ENCODE measurements at places on chromosomes 7 and 10. TPM values are rescaled to one million over a fixed set of nuclear protein-coding genes. Genes with fewer than 3 reads are reported as not detected.
A peak's percentile ranks its signal among the peaks of the same experiment; 100 is the strongest.

CFTR gene
- 7.2 TPM for total RNA-seq

SPDYE1 gene
- 0.10 TPM for total RNA-seq

MLXIPL gene
- 1.5 TPM for total RNA-seq

SORBS1 gene
- 129 TPM for total RNA-seq

CPED1 gene
- total RNA-seq: 34.1 TPM

DNA sequence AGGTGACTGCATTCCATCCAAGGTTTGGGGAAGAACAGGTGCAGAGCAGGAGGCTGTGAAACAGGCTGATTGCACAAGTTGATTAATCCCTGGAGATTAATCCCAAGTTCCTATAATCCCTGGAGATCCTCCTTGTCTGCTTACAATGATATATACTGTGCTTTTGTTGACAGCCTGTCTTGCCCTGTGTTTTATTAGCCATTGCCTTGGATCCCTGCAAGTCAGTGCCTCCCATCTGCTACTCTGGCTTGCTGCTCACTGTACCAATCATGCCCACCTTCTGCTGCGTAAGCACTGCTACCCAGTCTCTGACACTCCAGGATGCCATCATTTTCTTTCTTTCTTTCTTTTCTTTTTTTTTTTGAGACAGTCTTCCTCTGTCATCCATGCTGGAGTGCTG is 65.4 kb downstream of the ANKRD61 start:
- no peak for DNase-seq
- no peak overlapping the region for H3K4me3 ChIP-seq
- no peaks in the 10 kb centered on the region for H3K36me3 ChIP-seq
- H3K27ac ChIP-seq: no peak overlapping the region
- peaks cover 4% of the 10 kb centered on the region for H3K27me3 ChIP-seq
- H3K4me1 ChIP-seq: no peaks in the 10 kb centered on the region

DNA sequence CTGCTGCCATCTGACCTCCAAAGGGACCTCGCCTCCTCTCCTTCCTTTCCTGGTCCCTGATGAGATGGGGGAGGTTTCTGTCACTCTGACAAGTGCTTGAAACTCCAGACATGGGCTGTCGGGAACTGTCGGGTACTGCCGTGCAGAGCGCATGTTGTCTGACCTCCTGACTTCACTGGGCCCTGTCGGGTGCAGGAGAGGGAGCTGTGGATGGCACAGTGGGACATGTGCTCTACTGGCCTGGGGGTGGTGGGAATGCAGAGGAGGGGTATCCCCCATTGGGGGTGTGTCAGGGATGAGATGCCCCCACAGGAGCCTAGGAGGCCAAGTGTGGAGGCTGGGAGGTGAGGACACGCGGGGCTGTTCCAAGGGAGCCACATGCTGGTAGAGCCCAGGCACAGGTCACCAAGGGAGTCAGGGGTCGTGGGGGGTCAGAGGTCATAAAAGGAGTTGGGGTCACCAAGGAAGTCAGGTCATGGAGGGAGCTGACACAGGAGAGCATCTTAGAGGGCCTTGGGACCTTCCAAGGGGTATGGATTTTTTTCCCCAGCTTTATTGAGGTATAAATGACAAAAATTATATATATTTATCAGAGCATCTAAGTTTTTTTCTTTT is 30.9 kb downstream of the TMEM120A start:
- H3K27ac ChIP-seq: peak overlapping the region; percentile 50
- DNase-seq: no peak
- peaks cover 44% of the 10 kb centered on the region for H3K36me3 ChIP-seq
- H3K4me3 ChIP-seq: no peak overlapping the region
- peaks cover 53% of the 10 kb centered on the region for H3K4me1 ChIP-seq

DNA sequence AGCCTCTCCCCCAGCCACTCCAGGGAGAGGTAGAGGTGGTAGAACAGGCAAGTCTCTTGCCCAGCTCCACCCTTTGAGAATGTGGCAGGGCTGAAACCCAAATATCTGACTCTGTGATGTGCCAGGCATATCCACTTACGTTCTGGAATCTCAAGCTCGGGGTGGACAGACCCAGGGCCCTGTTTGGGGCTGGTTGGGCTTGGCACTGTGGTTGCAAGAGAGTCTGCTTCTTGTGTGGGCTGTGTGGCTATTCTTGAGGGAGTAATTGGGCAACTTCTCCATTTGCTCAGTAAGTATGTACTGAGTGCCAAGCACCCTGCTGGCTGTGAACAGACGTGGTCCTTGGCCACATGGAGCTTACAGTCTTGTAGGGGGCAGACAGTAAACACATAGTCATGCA is 4.7 kb downstream of the UBTD1 start:
- H3K27me3 ChIP-seq: peaks cover 13% of the 10 kb centered on the region
- no peak for DNase-seq
- H3K4me1 ChIP-seq: peaks cover 12% of the 10 kb centered on the region

DNA sequence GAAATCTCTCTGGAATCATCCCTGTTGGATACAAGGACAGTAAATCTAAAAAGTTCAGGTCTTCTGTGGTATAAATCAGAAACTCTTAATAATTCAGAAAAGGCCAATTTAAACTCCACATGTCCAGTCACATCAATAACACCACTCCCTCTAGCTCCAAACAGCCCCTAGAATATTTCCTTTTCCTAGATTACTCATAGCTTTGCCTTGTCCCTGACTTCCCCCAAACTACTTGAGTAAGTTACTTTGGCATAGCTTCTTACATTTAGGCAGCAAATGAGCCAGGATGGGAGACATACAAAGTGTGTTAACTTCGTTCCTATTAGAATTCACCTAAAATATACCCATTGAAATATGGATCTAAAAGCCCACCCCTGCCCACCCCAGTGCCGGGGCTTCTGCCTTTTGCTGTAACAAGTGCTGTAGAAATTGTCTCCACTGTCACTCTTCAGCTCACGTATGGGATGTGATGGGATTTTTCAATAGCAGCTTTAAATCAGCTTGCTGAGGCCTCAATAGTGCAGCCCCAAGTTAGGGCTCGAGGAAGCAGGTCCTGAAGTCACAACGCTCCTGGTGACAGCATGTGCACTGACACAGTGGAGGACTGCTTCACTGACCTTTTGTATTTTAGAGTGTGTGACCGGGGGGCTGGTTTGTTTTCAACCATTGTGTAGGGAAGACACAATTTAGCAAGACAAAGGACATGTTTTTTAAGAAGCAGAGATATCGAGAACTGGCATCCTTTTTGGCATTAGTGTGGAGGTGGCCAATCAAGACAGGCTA is 218.2 kb upstream of the KMT2E start:
- peaks cover 4% of the 10 kb centered on the region for H3K4me1 ChIP-seq
- H3K27ac ChIP-seq: peak overlapping the region; percentile 30
- H3K36me3 ChIP-seq: no peaks in the 10 kb centered on the region
- no peak for DNase-seq
- H3K4me3 ChIP-seq: no peak overlapping the region
- H3K27me3 ChIP-seq: no peaks in the 10 kb centered on the region

DNA sequence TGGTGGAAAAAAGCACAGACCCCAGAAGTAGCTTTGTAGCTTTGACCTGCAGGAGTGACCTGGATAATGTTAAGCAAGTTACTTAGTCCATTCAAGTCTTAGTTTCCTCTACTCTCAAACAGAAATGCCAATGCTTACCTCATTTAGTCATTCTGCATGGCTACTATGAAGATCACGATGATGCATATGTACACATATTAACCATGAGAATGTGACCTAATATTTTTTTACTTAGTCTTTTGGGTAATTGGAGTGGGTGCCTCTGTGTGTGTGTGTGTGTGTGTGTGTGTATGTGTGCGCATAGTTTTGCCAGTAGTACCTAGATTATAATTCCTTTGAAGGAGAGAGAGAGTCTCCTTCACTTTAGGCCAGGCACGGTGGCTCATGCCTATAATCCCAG is 95.8 kb downstream of the NRP1 start:
- DNase-seq: no peak
- no peaks in the 10 kb centered on the region for H3K36me3 ChIP-seq
- H3K4me1 ChIP-seq: peaks cover 2% of the 10 kb centered on the region
- no peak overlapping the region for H3K4me3 ChIP-seq
- no peak overlapping the region for H3K27ac ChIP-seq
- H3K27me3 ChIP-seq: no peaks in the 10 kb centered on the region

DNA sequence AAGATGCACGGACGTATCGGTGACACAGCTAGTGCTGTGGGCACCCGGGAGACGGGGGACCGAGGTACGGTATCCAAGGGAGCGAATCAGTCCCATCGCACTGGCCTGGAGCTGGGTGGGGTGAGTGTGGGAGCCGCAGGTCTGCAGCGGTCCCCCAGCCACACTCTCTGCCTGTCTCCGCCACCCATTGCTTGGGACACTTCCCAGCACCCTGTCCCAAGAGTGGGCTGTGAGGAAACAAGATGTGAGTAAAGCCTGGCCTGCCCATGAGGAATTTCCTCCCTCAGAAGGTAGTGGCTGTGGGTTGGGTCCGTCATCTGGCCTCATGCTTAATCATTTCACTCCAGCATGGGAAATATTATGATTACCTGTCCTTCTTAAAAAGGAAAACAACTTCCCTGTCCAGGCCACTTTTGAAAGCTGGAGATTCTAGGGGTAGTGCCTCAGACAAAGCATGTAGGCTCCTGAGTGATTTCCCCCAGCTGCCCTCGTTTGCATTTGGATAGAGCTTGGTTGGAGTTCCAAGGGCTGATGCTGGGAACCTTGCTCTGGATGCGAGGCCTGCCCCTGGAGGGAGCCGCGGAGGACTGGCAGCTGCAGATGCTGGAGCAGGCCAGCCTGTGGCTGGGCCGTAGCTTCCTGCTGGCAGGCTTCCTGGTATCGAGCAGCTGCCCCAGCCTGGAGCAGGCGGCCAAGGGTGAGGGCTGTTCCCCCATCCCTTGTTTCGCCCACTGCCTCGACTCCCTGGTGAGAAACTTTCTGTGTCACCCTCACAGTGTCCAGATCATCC is 6.2 kb upstream of the ACTR3C start:
- H3K4me3 ChIP-seq: no peak overlapping the region
- no peaks in the 10 kb centered on the region for H3K27me3 ChIP-seq
- no peak overlapping the region for H3K27ac ChIP-seq
- peaks cover 80% of the 10 kb centered on the region for H3K36me3 ChIP-seq
- peaks cover 16% of the 10 kb centered on the region for H3K4me1 ChIP-seq
- DNase-seq: no peak

GRCh38 chr7:116571552-116571951 is 46.7 kb downstream of the CAV1 start:
- no peaks in the 10 kb centered on the region for H3K27me3 ChIP-seq
- H3K27ac ChIP-seq: no peak overlapping the region
- H3K36me3 ChIP-seq: no peaks in the 10 kb centered on the region
- DNase-seq: no peak

DNA sequence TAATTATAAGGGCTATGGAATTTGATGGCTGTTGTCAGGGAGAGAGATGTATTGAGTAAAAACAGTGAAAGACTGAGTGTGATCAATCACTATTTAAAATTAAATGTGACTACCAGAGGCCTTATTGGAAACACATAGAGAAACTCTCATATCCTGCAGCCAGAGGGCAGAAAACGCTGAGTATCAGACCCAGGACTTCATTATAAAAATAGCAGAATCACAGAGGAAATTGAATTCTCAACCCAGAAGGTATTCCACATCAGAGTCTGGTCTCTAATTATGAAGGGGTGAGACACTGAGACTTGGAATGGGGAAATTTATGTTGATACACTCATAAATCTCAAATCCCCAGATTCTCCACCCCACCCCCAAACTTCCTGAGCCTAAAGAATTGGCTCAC is 69.5 kb upstream of the IL6 start:
- H3K27me3 ChIP-seq: no peaks in the 10 kb centered on the region
- H3K4me3 ChIP-seq: no peak overlapping the region
- H3K4me1 ChIP-seq: no peaks in the 10 kb centered on the region
- no peak for DNase-seq

DNA sequence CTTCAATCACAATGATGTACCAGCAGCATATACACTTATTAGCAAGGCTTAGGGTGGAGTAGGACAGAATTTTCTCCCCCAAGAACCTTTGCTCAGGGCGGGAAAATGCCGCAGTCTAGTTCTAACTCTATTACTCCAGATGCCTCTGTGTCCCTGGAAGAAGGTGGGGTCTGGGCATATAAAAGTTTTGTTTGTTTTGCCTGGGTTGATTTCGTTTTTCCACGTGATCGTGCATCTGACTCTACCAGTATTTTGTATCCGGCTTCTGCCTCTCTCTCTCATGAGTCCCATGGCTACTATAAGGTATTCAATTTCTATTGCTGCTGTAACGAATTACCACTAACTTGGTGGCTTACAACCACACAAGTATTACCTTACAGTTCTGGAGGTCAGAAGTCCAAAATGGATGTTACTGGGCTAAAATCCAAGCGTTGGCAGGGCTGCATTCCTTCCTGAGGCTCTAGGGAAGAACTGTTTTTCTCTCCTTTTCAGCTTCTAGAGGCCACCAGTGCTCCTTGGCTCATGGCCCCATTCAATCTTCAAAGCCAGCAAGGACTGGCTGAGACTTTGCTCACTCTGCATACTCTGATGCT is 181.2 kb upstream of the PRSS58 start:
- H3K36me3 ChIP-seq: no peaks in the 10 kb centered on the region
- no peaks in the 10 kb centered on the region for H3K27me3 ChIP-seq
- no peaks in the 10 kb centered on the region for H3K4me1 ChIP-seq
- no peak for DNase-seq
- H3K4me3 ChIP-seq: no peak overlapping the region
- no peak overlapping the region for H3K27ac ChIP-seq

- no peak overlapping the region for H3K27ac ChIP-seq
- H3K4me3 ChIP-seq: peak overlapping the region; percentile 21
- peaks cover 17% of the 10 kb centered on the region for H3K27me3 ChIP-seq
- peak; percentile 69 for DNase-seq
Measured at GRCh38 chr7:67625257-67625737, 628.7 kb downstream of the TYW1 start.

DNA sequence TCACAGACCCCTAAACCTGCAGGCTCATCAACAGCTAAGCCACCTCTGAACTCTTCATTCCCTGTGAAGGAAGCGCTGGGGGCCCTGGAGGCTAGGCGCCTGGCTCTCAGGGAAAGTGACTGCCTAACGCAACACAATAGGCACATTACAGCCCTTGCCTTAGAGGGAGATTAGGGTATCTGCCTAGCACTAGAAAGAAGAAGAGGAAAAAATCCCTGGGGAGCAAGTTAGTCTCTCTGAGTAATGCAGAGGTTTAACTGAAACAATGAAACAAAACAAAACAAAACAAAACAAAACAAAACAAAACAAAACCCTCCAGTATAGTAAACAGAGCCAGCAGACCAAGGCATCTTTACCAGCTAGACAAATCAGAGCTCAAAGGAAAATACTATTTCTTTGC is 2.6 kb downstream of the ZNF777 start:
- no peak for DNase-seq
- no peak overlapping the region for H3K4me3 ChIP-seq
- H3K27ac ChIP-seq: no peak overlapping the region
- H3K4me1 ChIP-seq: peaks cover 6% of the 10 kb centered on the region
- peaks cover 27% of the 10 kb centered on the region for H3K36me3 ChIP-seq

GRCh38 chr10:52308251-52309031 is 5.6 kb upstream of the DKK1 start:
- peaks cover 7% of the 10 kb centered on the region for H3K27me3 ChIP-seq
- no peak for DNase-seq
- peak overlapping the region; percentile 16 for H3K27ac ChIP-seq

GRCh38 chr10:37739181-37739580 is 118.2 kb downstream of the ZNF248 start:
- H3K4me3 ChIP-seq: no peak overlapping the region
- no peak for DNase-seq
- H3K27ac ChIP-seq: no peak overlapping the region
- H3K36me3 ChIP-seq: no peaks in the 10 kb centered on the region

Measured in spinal cord (tissue), 10 donors.